ENCODE measurements at places on chromosomes 13 and 19.
A peak's percentile ranks its signal among the peaks of the same experiment; 100 is the strongest.

GRCh38 chr13:97548711-97549110 lies 114.7 kb downstream of the RAP2A start:
- DNase-seq = no peak

- no peak for DNase-seq
Measured at GRCh38 chr19:18847549-18848463, 16.0 kb downstream of the UPF1 start.

DNA sequence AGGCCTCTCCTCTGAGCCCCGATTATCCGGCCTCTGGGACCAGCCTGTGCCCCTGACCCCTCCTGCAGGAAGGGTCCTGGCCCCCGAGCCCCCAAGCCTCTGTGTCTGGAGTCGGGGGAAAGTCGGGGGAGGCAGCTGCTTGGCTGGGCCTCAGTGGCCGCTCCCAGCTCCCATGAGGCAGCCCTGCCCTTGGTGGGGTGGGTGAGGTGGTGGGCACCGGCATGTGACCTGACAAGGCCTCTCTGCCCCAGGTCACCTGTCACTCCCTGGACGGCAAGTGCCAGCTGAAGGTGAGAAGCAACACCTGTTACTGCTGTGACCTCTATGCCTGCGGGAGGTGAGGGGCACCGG lies 41.5 kb downstream of the TMEM255B start:
- DNase-seq = no peak

GRCh38 chr19:531753-532560 lies at the start of gene CDC34:
Gene CDC34 (plus strand): TSS chr19:531760. CDS start chr19:531932, 172 bp downstream.
- DNase-seq = no peak

DNA sequence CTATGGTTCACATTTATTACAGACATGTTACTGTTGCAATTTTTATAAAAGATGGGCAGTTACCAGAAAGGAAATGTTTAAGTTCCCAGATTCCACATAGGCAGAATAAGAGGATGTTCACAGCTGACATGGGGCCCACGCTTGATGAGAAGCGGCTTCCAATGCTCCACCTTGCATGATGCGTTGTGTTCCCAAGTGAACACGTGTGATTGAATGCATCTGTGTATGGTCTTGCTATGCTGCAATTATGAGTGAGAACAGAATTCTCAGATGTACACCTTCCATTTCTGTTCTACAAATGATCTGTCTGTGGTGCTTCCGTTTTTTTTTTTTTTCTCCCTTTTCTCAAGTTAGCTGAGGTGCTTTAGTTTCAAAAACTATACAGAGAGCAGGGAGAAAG lies 15.5 kb downstream of the UPF3A start:
- no peak for DNase-seq

- DNase-seq = no peak
Measured at GRCh38 chr13:103815619-103816018, 749.4 kb upstream of the SLC10A2 start.

GRCh38 chr19:810883-811489 lies 10.8 kb downstream of the PLPPR3 start:
- no peak for DNase-seq

GRCh38 chr13:44287958-44288357 lies 85.7 kb upstream of the SERP2 start:
- no peak for DNase-seq

- peak; percentile 68 for DNase-seq
Measured at GRCh38 chr13:110726726-110727125, 13.2 kb downstream of the ING1 start.

GRCh38 chr19:1725100-1726064 lies 27.9 kb upstream of the ONECUT3 start:
- peak; percentile 30 for DNase-seq

DNA sequence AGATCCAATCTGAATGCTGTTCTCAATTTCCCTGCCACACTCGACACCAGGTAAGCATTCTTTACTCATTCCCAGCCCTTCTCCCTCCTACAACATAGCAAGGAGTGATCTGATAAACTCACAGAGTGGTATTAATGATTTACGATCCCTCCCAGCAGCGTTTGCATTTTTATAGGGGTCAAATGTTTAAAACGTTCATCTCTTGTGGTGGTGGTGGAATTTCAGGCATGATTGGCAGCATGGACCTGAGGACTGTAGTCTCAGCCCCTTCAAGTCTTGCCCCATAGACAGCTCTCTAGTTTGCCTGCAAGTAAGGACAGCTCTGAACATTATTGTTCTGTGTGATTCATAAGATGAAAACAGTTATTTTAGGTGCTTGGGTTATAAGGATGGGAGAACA lies 565.7 kb downstream of the EFNB2 start:
- DNase-seq = no peak

DNA sequence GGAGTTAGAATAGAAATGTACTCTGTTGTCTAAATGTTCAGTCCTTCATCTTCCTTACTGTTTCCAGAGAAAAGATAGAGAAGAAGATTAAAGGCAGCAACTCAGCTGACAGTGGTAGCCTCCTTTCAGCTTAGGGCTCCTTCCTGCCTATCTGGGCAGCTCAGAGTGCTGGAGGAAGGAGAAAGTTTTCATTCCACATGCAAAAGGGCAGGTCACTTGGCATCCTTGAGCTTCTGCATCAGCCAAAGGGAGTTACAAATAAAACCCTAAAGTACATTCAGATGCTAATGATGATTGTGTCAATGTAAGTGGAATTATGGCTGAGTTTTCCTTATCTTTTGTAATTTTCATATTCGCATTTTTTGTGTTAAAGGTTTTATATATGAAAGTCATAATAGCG lies 58.9 kb downstream of the ESD start:
- DNase-seq = no peak

DNA sequence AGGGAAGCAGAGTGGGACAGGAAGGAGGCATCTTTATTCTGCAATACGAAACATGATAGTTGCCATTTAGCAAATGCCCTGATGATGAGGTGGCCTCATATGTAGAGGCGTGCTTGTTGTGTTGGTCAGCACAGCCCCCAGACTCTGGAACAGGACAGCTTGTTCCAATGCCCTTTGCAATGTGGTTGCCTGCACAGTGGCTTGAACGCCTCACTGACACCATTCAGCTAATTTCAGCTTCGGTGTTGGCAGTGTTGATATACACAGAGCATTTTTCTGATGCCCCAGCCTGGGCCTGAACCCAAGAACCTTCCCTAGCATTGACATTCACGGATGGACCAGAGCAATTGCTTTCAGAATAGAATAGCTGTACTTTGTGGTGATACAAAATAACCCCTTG lies 133.3 kb downstream of the HS6ST3 start:
- no peak for DNase-seq

DNA sequence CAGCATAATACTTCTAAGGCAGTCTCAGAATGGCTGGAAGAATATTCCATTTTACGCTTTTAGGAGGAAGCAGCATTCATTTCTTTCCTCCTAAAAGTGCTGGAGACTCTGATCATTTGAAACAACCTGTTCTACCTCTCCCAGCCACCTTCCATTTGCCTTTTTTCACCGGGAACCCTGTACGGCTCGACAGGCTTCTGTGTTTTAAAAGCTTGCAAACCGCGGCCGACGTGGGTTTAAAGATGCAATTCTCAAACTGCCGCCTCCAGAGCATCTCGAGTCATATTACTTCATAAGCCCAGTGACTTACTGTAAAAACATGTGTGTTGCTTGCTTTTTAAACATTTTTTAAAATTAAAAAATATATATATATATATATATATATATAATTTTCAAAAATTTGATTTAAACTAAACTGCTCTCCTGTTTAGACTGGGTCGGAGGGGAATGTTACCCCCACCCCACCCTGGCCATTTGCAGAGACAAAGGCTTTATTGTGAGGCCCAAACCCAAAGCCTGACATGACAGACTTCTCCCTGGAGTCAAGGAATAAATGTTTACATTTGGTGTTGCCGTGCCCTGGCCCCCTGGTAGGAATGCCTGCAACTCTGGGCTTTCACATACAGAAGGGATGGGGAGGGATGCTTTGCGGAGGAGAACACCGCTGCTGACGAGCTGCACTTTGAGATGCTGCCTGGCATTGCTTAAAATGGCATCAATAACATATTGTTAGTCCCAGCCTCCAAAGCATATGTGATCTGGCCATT lies 30.4 kb downstream of the ZNF536 start:
- no peak for DNase-seq

GRCh38 chr13:98983182-98983581 lies 5.3 kb upstream of the DOCK9 start:
- DNase-seq = no peak

GRCh38 chr19:48646722-48647216 lies 782 bp upstream of the CA11 start:
- no peak for DNase-seq

- no peak for DNase-seq
Measured at GRCh38 chr13:105518086-105518485, 1017.4 kb downstream of the EFNB2 start.

DNA sequence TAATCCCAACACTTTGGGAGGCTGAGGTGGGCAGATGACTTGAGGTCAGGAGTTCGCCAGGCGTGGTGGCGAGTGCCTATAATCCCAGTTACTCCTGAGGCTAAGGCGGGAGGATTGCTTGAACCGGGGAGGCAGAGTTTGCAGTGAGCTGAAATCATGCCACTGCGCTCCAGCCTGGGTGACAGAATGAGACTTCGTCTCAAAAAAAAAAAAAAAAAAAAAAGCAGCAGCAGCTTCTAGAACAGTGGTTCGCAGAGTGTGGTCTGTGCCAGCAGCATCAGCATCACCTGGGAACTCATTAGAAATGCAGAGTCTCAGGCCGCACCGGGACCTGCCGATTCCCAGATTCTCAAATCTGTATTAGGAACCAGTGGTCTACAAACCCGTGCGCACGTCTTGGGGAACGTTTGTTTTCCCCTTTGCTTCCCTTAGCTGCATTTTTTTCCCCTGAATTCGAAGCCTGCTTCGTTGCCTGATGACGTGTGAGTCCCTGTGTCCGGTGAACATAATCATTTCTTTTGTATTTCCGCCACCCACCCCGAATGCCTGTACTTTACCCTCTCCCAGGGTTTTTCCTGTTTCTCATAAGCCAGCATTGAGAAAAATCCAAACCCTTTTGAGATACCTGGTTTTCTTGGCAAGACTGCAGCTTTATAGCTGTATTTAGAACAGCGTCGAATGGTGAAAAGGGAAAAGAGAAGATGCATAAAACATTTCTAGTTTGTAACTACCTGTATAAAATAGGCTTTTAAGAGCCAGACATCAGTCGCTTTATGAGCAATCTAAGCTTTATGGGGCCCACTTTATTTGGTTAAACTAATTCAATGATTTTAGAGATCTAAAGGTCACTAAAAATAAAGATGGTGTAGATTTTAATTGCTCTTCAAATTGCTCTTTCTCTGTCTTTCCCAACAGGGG lies 49.8 kb downstream of the BICRA start:
- no peak for DNase-seq

- DNase-seq = no peak
Measured at GRCh38 chr19:49506575-49507105, 5.8 kb upstream of the FCGRT start.

DNA sequence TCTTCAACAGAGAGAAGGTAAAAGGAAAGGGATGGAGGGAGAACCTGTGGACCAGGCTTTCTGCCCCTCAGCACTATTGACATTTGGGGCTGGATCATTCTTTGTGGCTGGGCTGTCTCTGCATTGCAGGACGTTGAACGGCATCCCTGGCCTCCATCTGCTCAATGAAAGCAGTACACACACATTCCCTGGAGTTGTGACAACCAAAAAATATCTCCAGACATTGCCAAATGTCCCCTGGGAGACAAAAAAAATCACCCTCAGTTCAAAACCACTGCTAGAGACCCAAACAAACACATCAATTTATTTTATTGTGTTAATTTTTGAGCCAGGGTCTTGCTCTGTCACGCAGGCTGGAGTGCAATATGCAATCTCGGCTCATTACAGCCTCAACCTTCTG lies 43.3 kb downstream of the INSR start:
- DNase-seq = no peak

DNA sequence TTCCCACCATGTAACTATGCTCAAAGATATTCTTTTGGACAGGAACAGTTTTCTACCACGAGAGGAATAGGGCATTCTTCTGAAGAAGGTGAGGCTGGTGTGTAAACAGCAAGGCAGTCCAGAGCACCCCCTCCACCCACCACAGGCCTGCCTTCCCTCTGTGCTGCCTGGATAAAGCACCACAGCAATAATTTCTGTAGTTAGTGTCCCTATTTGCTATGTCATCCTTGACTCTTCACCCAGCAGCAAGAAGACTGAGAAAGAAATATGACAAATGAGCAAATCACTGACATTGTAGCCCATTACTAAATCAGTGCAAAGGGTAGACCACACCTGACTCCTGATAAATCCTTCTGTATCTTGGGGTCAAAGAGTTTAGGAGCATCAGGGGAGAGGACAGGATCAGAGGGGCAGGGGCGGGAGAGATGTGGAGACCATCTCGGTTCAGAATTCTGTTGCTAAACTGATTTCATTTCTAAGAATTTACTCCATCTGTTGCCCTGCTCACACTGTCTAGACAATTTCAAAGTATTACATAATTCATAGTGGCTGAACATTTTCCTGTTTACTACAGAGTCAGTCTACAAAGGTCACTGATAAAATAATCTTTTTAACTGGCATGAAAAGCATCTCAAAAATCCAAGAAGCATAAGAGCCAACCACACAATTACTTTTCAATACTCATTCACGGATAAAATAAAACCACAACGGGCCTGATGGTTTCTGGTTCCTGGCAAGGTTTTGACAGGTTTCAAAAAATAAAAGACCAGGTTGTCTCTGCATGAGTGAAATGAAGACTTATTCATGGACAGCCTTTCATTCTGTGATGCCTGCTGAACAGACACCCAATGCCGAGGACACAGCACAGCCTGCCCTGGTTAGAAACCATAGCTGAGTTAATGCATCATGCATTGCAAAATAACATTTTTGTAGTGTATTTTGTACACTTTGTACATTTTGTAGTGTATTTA lies 88.4 kb upstream of the IRS2 start:
- DNase-seq = no peak

DNA sequence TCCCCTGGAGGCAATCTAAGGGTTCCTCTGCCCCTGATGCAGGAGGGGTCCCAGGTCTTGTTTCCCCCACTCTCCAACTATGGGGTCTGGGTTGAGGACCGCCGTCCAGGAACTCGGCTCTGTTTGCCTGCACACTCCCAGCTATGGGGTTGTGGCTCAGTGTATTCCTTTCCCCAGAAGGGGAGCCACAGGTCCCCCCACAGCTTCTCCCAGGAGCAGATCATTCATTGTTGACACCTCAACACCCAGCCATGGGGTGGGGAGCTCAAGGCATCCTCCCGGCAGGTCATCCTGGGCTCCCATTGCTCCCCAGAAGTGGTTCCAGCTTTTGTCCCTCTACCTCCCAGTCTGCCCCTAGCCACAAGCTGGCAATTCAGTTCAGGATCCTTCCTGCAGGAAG lies 975 bp downstream of the ZNF358 start:
- no peak for DNase-seq
